CD4-positive, alpha-beta T cell treated with Interferon alpha-2 for 1 hour (primary cell): ENCODE measurements at places on chromosomes 1 and 21.

- no peak for DNase-seq
These were observed 6.4 kb downstream of the SZT2 start for GRCh38 chr1:43396059-43396458.

DNA sequence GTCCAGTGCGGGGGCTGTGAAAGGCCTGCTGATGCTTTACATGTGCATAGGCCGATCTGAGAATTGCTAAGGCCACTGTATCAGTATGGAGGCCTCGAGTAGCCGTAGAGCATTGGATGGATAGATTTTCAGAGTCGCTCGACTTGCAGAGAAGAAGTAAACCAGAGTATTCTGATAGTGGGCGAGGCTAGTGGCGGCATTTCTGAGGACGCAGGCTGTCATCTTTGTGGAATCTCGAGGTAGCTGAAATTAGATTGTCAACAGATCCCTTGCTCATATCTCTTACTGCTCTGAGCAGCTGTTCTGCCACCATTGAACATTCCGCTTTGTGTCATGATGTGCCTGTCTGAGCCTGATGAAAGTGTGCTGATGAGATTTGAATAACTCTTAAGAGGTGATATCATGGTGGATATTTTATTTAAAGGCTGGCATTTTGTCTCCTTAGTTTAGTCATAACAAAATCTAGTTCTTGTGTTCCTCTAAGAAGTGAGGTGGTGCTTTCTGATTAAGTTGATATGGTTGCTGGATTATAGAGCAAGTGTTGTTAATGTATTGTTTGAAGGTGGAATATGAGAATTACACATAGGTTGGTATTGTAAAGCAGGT lies 1.5 kb downstream of the KIF1B start:
- no peak for DNase-seq

DNA sequence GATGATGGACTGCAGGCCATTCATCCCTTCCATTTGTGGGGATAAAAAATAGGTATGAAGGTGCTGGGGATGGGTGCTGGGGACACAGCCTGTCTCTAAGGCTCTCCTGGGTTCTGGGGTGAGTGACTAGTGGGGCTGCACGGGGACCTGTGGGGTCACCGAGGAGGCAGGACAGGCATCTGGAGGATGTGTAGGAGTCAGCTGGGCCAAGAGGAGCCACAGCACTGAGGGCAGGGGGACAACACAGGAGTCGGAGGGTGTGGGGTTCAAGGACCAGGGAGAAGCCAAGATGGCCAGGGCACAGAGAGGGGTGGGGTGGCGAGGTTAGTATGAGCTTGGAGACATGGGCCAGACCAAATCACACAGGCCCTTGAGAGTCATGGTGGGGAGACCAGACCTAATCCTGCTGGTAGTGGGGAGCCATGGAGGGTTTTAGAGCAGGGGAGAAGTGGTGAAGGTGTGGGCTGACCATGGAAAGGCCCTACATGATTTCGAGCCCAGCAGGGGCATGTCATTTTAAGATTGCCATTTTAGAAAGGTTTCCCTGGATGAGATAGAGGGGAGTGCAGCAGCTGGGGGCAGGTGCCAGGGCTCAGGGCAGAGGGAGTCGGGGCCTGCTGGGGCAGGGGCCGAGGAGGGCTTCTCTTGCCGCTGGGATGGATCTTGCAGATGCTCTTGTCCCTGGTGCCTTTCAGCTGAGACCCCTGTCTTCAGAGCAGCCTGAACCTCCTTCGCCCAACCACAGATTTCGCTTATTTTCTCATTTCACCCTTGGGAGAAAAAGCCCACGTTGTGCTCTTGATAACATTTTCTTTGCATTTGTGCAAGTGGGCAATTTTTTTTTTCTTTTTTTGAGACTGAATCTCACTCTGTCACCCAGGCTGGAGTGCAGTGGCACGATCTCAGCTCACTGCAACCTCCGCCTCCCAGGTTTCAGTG lies 22.7 kb downstream of the SERINC2 start:
- DNase-seq: no peak

GRCh38 chr1:159664247-159664646 lies 50.1 kb downstream of the CRP start:
- no peak for DNase-seq

DNA sequence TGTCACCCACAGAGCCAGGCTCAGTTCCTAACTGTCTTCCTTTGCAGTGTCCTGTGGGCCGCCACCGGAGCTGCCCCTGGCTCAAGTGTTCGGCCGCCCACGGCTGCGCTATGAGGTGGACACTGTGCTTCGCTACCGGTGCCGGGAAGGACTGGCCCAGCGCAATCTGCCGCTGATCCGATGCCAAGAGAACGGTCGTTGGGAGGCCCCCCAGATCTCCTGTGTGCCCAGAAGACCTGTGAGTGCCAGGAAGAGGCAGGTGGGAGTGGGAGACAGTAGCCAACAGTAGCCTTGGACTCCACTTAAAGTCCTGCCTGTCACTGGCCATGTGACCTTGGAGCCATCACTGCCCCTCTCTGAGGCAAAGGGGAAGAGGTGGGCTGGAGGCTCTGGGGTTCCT lies 16.6 kb downstream of the BCAN start:
- no peak for DNase-seq

- DNase-seq: no peak
These were observed 2.8 kb downstream of the CD48 start for GRCh38 chr1:160708801-160709200.

GRCh38 chr1:110249256-110249655 lies 39.1 kb downstream of the KCNC4 start:
- DNase-seq: no peak

DNA sequence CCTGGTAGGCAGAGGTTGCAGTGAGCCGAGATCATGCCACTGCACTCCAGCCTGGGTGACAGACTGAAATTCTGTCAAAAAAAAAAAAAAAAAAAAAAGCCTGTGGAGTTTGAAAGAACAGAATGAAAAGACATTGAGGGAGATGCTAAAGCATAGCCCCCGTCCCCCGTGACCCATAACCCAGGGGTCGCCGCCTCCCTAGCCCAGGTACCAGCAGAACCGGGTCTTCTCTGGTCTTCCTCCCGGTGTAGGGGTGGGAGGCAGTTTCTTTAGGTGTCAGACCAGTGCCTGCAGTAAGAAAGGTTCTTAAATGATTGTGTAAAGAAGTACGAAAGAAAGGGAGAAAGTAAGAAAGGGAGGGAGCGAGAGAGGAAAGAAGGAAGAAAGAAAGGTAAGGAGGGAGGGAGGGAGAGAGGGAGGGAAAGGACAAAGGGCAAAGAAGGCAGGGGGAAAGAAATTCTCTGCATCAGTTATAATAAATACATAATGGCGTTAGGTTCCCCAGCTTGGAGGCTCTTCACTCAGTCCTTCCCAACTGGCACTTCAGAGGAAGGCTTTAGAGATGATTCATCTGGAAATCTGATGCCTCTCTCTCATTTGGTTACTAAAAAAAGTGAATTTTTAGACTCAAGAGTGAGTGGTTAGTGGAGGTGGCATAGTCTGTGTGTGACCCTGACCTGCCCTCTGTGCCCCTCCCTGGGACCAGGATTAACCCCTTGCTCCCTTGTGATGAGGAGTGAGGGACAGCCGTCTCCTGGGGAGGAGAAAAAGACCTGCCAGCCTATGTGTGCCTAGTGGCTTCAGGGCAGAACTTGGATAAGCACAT lies 1.1 kb downstream of the IL24 start:
- DNase-seq: no peak

DNA sequence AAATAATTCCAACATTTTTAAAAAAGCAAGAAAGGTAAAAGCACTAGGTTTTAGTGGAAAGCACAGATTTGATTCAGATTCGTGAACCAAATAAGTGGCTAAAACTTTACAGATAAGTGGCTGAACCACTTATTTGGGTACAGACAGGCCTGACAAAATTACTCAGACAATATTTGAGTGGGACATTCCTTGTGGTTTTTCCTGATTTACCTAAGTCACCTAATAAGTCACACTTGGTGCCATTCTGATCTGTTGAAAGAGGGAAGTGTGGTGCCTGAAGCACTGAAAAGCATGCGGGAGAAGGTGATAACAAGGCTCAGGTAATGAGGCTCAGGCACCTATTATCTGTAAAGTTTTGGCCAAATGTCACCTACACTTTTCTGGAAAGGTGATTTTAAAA lies 81.6 kb upstream of the CD55 start:
- DNase-seq: no peak

- DNase-seq: no peak
These were observed 64.8 kb upstream of the WNT4 start for GRCh38 chr1:22207511-22208267.

- DNase-seq: no peak
These were observed 38.1 kb downstream of the RGS2 start for GRCh38 chr1:192846950-192847349.
